Anterior cingulate cortex (tissue), 58 donors: ENCODE measurements at places on chromosomes 4 and X.

- no peak for DNase-seq
Measured at GRCh38 chrX:136608295-136608933, 39.5 kb upstream of the CD40LG start.

GRCh38 chrX:18996536-18996935, 12.6 kb upstream of the PHKA2 start:
- no peak for DNase-seq

DNA sequence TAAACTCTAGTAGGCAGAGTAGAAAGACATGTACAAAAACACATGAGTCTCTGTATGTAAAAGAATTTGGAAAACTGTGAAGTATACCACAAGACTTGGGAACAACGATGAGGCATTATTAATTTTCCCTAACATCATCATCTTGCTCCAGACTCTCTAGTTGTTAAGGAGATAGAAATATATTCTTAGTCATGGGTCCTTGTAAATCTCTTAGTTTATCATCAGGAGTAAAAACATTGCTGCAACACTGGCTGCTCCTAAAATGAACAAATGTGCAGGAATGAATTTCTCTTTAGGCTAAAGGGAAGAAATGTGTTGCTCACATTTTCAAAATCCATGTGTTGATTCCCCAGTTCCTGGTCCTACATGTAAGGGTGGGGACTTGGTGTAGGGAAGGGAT, 384.6 kb downstream of the STIM2 start:
- DNase-seq: no peak

DNA sequence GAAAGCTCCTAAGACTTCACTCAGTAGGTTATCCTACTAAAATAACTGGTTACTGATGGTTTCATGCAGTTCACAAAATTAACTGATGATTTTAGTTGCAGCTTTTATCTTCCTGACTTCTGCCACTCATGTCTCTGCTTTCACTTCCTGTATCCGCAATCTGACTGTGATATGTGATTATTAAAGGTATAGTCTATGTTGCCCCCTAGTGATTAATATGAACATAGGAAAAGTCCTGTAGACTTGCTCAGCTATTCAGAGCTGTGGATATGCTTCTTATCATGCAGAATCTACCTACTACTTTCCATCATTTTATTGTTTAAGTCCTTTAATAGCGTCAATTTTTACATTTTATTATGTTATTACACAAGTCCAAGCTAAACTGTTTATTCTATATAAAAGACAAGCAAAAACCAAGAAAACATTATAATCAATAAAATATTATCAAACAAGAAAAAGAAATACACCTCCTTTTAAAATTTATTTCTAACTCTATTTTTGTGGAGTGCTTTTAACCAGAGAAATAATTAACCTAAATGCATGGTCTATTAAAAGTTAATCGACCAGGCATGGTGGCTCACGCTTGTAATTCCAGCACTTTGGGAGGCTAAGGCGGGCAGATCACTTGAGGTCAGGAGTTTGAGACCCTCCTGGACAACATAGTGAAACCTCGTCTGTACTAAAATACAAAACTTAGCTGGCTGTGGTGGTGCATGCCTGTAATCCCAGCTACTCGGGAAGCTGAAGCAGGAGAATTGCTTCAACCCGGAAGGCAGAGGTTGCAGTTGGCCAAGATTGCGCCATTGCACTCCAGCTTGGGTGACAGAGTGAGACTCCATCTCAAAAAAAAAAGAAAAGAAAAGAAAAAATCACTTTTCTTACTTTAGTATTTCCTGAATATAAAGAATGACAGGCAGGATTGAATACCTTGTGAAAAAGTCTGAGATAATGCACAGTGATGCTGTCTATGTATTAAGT, 40.4 kb upstream of the TLR2 start:
- no peak for DNase-seq

GRCh38 chrX:111339212-111339611, 68.9 kb upstream of the CAPN6 start:
- no peak for DNase-seq

GRCh38 chrX:139112432-139112831, 400.9 kb upstream of the FGF13 start:
- no peak for DNase-seq

GRCh38 chr4:47251348-47252135, 212.0 kb downstream of the COMMD8 start:
- DNase-seq: no peak

- no peak for DNase-seq
Measured at GRCh38 chr4:18815081-18815778, 793.7 kb upstream of the LCORL start.

DNA sequence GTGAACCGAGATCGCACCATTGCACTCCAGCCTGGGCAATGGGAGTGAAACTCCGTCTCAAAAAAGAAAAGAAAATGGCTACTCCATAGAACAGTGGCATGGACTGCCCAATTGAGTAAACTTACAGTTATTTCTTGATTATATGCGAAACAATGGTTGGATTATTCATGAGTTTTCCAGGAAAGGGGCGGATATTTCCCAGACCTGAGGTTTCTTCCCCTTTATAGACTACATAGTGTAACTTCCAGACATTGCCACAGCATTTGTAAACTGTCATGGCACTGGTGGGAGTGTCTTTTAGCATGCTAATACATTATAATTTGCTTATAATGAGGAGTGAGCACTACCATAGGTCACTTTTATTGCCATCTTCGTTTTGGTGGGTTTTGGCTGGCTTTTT, 14.1 kb upstream of the MRPL1 start:
- no peak for DNase-seq

DNA sequence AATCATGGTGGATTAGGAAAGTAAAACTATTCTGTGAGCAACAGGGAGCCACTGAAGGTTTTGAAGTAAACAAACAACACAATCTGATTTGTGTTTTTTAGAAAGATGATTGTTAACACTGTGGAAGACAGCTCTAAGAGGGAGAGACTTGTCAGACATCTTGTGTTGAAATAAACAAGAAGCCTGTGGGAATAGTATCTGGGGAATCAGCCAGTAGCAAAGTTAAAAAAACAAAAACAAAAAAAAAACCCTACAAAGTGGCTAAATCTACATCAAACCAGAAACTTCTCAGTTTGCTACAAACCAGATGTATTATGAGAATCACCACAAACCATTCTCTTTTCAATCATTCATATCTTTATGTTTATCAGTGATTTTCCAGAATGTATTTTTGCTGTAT, 125.7 kb upstream of the GPC4 start:
- no peak for DNase-seq

DNA sequence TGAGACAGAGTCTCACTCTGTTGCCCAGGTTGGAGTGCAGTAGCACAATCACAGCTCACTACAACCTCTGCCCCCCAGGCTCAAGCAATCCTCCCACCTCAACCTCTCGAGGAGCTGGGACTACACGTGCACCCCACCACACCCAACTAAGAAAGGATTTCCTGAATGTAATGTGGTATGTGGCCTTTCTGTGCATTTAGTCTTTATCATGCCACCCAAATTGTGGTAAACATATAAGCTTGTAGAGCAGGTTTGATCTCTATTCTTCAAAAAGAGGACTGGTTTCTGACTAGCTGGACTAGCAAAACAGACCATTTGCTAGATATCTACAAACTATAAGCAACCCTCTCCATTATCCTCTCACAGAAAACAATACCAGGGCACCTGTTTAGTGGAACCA, 33.6 kb downstream of the ELOVL6 start:
- no peak for DNase-seq
